COR-L47 (cell line): ENCODE measurements at places on chromosomes 2 and 18.

DNA sequence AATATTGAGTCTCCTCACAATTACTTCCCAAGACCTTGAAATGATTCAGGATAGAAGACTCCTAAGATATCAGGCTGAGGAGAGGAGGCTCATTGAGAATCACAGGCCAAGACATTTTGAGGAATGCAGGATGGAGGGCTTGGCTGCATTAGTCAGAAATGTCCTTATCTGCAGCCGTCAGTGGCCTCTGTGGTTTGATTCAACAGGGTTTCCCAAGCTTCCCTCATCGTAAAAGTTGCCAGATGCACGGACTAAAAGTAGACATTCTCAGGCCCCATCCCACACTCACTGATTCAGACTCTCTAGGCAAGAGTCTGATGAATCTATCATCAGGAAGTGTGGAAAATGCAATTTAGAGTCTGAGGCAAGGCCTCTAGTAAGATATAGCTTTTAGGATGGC, 34.0 kb upstream of the TMEM178A start:
- no peak for DNase-seq

- DNase-seq = no peak
These were observed 772 bp downstream of the SCN2A start for GRCh38 chr2:165239856-165240515.

DNA sequence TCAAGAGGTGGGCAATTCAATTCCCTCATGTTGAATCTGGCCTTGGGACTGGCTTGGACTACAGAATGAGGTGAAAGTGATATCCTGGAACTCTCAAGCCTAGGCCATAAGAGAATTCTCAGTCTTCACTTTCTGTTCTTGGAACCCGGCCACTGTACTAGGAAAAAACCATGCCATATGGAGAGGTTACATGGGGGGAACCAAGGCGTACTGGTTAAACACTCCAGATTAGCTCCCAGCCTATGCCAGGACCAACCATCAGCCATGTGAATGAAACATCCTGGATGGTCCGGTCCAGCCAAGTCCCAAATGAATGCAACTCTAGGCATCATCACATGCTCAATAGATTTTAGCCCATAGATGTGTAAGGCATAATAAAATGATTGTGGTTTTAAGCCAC, 56.4 kb downstream of the ZNF385B start:
- DNase-seq = no peak

DNA sequence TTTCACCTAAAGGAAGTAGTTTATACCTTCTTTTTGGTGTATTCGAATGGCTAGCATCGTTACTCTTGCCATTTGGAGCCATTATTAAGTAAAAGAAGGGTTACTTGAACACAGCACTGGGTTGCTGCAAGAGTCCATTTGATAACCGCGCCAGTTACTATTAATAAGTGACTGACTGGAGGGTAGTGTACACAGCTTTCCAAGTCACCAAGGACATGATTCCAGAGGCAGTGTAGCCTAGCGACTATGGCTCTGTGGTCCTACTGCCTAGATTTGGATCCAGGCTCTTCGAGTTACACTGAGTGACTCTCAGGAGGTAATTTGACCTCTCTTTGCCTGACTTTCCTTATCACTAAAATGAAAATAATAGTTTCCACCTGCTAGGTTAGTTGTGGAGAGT, 206.8 kb downstream of the MEIS1 start:
- no peak for DNase-seq

GRCh38 chr2:95329891-95330793, 33.0 kb downstream of the KCNIP3 start:
- no peak for DNase-seq

- DNase-seq = no peak
These were observed 13.1 kb upstream of the E2F6 start for GRCh38 chr2:11478899-11479605.

DNA sequence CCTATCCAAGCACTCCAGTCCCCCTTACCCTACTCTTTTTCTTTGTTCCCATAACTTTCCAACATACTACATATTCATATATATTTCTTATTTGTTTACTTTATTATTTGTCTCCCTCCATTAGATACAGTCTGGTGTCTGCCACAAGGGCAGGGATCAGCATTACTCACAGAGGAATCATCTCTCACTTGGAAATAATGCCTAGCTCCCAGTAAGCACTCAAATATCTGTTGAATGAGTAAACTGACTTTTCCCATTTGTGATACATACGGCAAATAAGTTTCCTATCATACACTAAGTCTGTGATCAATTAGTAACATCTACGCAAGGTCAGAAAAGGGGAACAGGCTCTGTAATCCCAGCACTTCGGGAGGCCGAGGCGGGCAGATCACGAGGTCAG, 18.7 kb downstream of the C1D start:
- DNase-seq = no peak

DNA sequence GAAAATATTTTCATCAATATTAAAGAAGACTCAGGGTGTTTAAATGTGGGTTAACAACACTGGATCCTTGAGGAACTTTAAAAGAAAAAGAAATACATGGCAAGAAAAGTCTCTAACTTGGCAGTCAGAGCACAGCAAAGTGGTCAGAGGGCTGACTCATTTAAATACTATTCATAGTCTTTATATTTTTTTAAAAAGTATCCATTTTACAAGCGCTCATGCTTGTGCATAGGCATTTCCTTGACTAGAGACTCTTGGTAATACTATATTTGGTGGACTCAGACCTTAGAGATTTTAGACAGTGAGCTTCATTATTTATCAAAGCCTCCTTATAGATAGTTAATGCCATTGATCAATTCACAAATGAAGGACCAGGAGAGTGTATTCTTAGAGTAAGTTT, 110.2 kb downstream of the ABCA12 start:
- DNase-seq = no peak

DNA sequence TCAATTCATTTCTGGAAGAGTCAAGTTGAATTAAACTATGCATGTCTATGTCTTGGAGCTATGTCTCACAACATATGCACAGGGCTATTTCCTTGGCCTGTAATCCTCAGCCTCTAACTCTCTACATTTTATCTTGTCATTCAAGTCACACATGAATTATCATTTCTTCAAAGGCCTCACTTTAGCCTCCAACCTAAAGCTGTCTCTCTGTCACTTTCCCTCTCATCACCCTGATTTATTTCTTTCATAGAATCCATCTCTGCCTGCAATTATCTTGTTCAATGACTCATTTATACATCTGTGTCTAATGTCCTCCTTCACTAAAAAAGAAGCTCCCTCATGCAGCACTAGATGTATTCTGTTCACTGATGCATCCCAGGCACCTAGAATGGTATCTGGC, 614.2 kb upstream of the REG3G start:
- no peak for DNase-seq

- DNase-seq = no peak
These were observed 225.7 kb upstream of the CCDC150 start for GRCh38 chr2:196413821-196414274.

- no peak for DNase-seq
These were observed 61.1 kb downstream of the POLR1A start for GRCh38 chr2:86044614-86045013.

GRCh38 chr2:14902953-14903352, 270.4 kb downstream of the LRATD1 start:
- DNase-seq = no peak

GRCh38 chr2:226885769-226886435, 50.0 kb downstream of the RHBDD1 start:
- no peak for DNase-seq

DNA sequence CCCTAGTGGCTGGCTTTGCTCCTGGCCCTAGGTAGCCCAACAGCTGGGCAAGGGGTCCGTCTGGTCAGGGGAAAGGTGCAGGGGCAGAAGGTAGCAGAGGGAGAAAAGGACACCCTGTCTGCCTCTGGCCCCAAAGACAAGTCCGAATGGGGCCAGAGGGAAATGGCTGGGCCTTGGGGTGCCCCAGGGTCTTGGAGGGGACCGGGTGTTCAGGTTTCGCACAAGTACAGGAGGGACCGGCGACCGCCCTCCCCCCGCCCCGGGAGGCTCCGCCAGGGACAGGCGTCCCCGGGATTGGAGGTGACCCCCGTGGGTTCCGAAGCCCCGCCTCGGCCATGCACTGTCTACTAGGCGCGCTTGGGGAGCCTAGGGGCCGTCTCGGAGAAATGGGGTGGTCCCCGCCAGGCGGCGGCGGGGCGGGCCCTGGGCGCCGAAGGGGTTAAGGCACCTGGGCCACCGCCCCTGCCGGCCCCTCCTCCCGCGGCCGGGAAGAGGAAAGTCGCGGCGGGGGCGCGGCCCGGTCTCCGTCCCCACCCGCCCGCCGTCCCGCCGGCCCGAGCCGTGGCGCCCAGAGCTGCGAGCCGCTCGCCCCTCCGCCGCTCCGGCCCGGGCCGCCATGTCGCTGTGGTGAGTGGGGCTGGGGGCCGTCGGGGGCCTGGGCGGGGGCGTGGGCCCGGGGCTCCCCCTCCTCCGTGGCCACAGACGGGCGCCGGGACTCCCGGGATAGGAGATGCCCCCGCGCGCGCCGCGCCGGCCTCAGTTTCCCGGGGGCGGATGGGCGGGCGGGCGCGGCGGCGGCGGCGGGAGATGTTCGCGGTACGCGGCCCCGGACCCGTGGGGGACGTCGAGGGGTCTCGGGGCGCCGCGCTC, at the start of gene B3GNT7:
B3GNT7 (plus strand) TSS at position 523 of the 870 bp plus-strand sequence; CDS start at position 617, 94 bp downstream.
- no peak for DNase-seq

GRCh38 chr2:120246546-120247300, 5.9 kb upstream of the RALB start:
- DNase-seq = no peak

GRCh38 chr2:241686324-241686649, 328 bp downstream of the DTYMK start:
- no peak for DNase-seq

DNA sequence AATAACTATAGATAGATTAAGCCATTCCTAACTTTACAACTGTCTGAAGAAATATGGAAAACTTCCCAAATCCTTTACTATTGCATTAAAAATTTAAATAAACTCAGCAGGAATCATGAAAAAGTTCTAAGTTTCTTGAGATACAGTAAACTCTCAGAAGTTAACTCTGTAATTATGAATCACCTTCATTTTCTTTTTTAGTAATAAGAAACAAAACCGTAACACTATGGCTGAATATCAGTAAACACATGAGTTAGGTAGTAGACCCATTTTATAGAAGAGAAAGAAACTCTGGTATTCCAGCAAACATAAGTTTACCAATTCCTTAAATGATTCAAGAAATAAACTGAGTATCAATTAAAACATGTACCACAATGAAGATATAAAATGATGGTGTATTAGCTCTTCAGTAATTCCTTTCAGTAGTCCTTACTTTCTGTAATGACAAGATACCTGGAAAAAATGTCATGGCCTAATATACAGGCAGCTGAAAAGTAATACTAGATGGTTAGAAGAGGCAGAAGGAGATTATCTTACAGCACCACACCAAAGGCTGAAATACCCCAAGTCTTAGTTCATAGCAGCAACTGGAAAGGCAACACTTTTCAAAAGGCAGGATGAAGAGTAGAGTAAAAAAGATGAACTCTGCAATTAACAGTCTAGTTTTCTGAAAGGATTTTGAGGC, 11.5 kb downstream of the TRIP12 start:
- no peak for DNase-seq

DNA sequence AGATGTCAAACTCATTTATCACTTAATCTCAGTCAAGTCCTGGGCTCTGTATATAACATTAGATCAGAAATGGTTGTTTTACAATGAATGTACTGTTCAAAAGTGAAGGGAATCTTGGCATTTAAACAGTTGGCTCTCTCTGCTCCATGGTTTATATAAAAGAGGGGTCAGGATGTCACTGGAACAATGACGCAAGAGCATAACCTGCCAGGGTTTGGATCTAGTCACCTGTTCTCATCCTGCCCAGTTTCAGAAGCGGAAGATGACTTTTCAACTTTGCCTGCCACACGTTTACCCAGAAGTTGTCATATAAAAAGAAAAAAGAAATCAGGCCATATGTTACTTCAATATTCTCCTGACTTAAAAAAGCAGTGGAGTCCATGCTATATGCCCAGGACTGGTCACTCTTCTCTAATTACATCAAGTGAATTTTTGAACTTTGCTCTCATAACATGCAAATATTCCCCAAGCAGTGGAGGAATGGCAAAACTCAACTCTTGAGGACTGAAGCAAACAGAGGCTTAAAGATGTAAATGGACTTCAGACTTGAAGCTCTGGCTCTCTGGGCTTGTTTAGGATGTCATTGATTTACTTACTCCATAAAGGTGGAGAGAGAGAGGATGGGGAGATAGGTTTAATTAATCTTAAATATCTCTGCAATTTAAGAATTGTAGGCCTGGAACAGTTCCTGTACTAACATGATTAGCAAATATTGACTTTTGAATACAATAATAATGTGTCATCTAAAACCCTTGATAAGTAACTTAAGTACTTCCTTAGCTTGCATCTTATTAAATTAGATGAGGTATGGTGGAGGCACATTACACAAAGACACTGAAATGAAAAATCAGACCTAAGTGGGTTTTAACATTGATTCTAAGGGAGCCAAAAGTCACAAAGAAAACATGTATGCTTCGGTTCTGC, 58.3 kb downstream of the ETAA1 start:
- no peak for DNase-seq

DNA sequence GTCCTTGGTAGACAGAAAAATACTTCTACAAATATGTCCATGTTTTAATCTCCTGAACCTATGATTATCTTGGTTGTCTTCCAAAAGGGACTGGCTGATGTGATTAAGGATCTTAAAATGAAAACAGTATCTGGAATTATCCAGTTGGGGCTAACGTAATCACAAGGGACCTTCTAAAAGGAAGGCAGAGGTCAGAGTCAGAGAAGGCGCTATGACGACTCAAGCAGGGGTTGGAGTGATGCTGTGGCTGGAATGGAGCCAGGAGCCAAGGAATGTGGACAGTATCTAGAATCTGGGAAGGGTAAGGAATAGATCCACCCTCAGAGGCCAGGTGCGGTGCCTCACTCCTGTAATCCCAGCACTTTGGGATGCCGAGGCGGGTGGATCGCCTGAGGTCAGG, 4.2 kb upstream of the USP14 start:
- DNase-seq = no peak

GRCh38 chr2:177692783-177693269, 300.3 kb downstream of the AGPS start:
- no peak for DNase-seq

GRCh38 chr2:6906165-6906741, 11.0 kb upstream of the RNF144A start:
- DNase-seq = no peak

GRCh38 chr18:36829362-36830157, 633 bp downstream of the KIAA1328 start:
- no peak for DNase-seq

GRCh38 chr2:173750353-173750801, 214.8 kb downstream of the SP3 start:
- peak; percentile 49 for DNase-seq

GRCh38 chr2:135773917-135774316, 32.3 kb downstream of the UBXN4 start:
- DNase-seq = no peak

DNA sequence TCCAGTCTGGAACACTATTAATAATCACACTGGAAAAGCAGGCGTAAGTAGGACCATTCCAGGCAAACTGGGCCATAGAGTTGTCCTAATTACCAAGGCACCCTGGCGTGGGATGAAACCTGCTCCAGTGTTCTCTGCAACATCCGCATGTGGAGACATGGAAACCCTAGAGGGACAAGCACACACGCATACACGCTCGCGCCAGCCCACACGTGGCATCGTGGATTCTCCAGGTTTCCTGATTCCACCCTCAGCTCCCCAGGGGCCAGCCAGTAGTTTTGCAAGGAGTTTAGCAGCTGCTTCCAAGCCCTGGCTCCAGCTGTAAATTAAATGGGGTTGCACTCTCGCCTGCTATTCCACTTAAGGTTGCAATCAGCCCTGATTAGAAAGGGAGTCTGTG, 127.7 kb downstream of the DYSF start:
- no peak for DNase-seq

- peak; percentile 77 for DNase-seq
These were observed 90.7 kb downstream of the NRP2 start for GRCh38 chr2:205772983-205773382.

GRCh38 chr2:26095758-26096157, 61.9 kb downstream of the RAB10 start:
- DNase-seq = no peak
